ENCODE measurements at places on chromosomes 7 and 10.
A peak's percentile ranks its signal among the peaks of the same experiment; 100 is the strongest.

GRCh38 chr10:805620-806305 is 116.3 kb upstream of the DIP2C start:
- DNase-seq = no peak

DNA sequence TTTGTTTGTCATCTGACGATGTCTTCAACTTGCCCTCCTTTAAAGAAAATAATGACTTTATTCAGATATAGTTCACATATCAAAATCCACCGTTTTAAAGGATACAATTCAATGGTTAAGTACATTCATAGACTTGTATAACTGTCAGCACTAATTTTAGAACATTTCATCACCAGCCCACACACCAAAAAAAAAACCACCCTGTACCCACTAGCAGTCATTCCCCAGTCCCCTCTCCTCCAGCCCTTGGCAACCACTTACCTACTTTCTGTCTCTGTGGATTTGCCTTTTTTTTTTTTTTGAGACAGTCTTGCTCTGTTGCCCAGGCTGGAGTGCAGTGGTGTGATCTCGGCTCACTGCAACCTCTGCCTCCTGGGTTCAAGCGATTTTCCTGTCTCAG is 5.3 kb upstream of the HILPDA start:
- no peak for DNase-seq

DNA sequence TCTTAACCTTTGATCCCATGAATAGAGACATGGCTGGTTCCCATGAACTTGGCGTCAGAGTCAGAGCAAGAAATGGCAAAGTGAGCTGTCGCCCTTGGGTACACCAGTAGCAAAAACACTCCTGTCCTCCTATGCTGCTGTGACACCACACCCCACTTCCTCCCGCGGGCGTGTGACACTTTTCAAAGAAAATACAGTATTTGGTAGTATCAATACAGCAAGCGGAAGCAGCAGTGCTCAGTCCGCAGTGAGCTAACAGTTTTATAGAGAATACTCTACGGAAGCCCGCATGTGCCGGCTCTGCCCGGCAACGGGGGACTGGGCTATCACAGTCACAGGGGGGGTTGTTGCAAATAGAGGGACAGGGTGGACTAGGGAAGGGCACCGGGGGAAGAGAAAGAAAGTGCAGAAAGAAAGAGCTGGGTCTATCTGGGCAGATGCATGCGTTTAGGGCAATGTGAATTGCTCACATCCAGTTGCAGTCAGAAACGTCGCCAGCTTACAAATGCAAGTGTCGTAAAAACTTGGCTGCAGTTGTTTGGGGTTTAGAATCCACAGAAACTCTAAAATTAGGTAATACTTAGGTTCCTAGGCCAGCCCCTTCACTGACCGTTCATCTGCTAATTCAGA is 49.8 kb downstream of the PRKCQ start:
- DNase-seq = peak; percentile 65

DNA sequence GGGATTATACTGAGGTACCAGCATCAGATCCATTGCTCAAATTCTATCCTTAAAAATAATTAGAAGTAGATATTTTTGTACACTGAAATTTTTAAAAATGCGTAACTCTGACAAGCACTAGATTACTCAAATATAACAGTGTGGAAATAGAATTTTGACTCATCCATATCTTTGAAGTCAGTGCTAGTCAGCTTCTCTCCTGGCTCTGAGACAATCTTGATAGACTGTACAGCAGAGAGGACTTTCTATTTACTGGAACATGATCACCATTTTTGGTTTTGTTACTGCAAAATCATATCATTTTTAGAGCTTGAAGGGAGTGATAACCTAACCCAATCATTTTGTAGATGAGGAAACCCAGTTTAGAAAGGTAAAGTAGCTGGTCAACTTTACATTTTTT is 195.0 kb downstream of the MTERF1 start:
- DNase-seq = no peak

Measured in stimulated activated CD8-positive, alpha-beta memory T cell treated with anti-CD3 and anti-CD28 coated beads, Interleukin-7, amount 100 ng/mL, for 4 hours (primary cell).